ENCODE measurements at places on chromosomes 1 and 21. TPM values are rescaled to one million over a fixed set of nuclear protein-coding genes. Genes with fewer than 3 reads are reported as not detected.

GRCh38 chr1:111516005-111516535 lies 12.6 kb upstream of the ADORA3 start:
- peak; percentile 21 for DNase-seq

Gene CRYAA
- not detected for total RNA-seq

DNA sequence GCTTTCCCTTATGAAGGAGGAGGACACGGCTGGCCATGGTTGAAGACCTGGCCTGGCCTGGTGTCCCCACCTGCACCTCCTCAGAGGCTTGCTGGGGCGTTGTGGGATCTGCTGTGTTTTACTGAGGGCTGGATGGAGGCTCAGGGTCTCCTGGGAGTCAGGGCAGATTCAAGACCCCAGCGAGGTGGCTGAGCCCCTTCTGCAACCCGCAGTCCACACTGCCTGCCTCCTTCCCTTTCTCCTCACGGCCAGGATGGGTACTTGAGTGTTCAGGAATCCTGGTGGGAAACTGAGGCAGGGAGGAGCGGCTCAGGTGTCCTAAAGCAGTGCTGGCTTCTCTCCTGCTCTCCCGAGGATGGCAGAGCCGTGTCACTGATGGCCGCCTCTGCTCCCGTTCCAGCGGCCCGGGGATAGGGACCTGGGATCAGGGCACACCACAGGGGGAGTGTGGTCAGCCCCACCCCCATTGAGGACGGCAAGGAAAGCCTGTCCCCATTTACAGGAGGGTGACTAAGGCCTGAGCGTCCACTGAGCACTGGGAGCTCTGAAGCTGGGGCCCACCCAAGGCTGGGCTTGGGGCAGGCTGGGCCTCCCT lies 47.5 kb downstream of the TRPM2 start:
- DNase-seq: no peak

- DNase-seq: no peak
These were observed 3.3 kb upstream of the RHBG start for GRCh38 chr1:156365754-156366153.

Gene ZDHHC18
- total RNA-seq: 6.5 TPM

GRCh38 chr1:5638582-5638981 lies 353.6 kb downstream of the NPHP4 start:
- no peak for DNase-seq

DNA sequence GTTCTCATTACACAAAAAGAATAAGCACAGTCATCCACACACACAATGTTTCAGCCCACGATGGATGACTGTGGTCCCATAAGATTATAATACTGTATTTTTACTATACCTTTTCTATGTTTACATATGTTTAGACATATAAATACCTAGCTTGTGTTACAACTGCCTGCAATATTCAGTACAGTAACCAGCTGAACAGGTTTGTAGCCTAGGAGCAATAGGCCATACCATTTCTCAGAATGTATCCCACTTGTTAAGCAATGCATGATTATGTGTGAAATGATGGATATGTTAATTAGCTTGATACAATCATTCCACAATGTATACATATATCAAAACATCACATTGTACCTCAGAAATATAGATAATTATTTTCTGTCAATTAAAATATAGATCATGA lies 33.2 kb upstream of the SAMD13 start:
- no peak for DNase-seq

- no peak for DNase-seq
These were observed at the start of gene CHIT1 for GRCh38 chr1:203229471-203230135. TSS of gene CHIT1 (minus strand) at chr1:203229673. CDS start at chr1:203229636, 37 bp downstream.

- DNase-seq: no peak
These were observed 66.6 kb downstream of the PIK3CD start for GRCh38 chr1:9718006-9718680.

- DNase-seq: no peak
These were observed 85.7 kb downstream of the ATP1A1 start for GRCh38 chr1:116458695-116459094.

DNA sequence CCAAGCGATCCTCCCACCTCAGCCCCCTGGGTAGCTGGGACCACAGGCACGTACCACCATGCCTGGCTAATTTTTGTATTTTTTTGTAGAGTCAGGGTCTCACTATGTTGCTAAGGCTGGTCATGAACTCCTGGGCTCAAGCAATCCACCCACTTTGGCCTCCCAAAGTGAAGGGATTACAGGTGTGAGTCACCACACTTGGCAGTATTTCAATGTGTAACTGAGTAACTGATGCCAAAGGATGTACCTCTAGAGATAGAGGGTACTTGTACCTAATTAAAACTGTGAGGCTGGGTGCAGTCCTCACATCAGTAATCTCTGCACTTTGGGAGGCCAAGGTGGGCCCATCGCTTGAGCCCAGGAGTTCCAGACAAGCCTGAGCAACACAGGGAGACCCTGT lies 258.7 kb upstream of the DMRTA2 start:
- DNase-seq: no peak

DNA sequence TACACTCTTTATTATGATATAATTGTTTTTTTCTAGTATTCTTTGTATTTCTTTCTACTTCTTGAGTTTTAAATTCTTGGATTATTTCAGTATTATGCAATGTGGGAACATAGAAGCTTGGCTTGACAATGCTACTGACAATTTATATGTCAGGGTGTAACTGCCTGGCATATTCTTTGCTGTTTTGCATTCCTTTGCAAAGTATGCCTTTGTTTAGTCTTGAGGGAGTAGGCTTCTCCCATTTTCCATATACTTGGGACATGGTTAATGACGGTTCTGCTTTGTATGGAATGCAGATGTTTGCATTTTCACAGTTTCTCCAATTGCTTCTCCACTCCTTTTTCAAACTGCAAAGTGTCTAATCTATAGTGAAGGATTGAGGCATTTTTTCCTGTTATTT lies 109.8 kb downstream of the HMCN1 start:
- peak; percentile 51 for DNase-seq

- DNase-seq: no peak
These were observed 2.5 kb downstream of the ADAR start for GRCh38 chr1:154605534-154605933.

DNA sequence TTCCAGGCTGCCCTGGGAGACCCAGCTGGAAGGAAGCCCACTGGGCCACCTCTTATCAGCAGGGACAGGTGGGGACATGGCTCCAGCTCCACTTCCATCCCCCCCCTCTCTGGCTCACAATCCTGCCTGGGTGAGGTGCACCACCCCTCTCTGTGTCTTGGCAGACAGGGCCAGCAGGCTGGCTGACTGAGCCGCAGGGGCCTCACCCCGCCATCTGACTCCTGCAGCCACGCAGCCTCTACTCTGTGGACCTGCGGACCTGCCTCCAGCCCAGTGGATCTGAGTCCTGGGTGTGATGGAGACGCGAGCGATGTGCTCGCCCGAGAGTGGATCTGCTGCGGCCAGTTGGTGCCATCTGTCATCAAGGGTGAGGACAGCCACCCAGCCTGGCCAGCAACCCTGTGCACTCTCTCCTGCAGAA lies 30.1 kb downstream of the RCC2 start:
- no peak for DNase-seq

Gene SMIM34
- total RNA-seq: 0.59 TPM

GRCh38 chr1:39301606-39302005 lies 97.1 kb downstream of the MACF1 start:
- no peak for DNase-seq

DNA sequence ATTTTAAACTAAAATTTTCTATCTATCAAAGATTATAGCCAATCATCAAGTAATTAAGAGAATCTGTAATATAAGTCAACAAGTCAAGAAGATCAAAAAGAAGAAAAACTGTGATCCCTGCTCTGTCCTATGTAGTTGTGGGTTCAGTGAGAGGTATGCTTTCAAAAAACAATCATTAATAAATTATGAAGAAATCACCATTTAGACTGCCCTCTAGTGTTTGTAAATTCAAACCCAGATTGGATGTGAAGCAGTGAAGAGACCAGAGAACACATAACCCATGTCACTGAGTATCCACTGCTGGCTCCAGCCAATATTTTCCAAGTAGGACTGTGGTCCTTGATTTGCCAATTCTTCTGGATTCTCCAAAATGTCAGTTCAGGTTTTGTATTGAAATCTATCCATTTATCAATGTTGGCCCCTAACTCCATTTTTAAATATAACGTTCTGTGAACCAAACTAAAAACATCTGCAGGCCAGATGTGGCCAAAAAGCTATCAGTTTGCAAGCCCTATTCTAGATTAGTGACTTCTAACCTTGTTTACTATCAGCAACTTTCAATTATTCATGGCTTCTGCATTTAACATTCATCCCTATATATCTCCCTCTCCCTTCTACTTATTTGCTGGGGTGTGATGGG lies 467.5 kb upstream of the CXADR start:
- no peak for DNase-seq

- DNase-seq: no peak
These were observed 24.3 kb upstream of the LELP1 start for GRCh38 chr1:153178922-153179321.

- peak; percentile 47 for DNase-seq
These were observed 76.3 kb upstream of the LMO4 start for GRCh38 chr1:87252406-87252805.

Gene NFYC
- total RNA-seq: 30.7 TPM

- DNase-seq: peak; percentile 48
These were observed 50.3 kb upstream of the L1TD1 start for GRCh38 chr1:62144238-62144831.

DNA sequence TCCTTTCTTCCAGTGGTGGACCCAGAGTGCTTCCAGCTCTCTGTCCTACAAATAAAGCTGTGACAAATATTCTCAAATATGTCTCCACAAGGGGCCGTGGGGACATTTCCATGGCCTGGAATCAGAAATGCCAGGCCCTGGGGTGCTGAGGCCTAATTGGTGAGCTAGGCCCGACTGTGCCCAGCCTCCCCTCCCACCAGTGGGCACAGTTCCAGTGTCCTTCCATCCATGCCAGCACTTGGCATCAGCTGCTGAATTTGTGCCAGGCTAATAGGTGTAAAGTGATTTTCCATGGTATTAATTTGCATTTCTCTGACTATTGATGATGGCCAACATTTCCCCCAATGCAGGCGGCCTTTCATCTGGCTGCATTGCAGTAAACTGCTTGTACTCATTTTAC lies 48.5 kb upstream of the B3GALT5 start:
- DNase-seq: no peak

DNA sequence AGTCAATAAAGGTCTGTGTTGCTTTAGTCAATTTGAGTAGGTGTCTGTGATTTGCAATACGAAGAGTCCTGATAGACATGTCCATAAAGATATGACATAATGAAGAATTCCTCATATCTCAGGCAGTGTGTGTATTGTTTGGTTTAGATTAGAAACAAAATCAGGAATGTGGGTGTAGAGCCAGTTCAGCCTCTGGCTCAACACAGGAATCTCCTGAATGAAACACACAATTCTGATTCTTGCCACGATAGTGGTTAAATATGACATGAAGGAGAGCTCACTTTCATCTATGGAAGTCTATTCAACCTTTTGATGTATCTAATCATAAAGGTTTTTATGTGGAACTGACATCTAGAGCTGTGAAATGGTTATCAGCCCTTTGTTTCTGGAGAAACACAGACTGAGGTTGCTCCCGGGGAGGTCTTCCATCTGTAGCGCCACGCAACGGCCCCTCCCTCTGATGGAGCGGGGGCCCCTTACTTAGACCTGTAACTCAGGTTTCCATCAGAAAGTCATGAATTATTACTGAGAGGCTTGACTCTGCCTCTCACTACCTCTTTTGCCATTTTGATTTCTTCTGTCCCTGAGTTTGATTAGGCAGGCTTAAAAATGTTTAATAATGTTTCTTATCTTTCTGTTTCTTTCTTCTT lies 19.5 kb downstream of the TSPAN2 start:
- DNase-seq: no peak

Gene KRTAP19-1
- total RNA-seq: 11.4 TPM

Measured in skin of body (tissue), 3 donors.